Renal pelvis (tissue), 12 donors: ENCODE measurements at places on chromosomes 4 and X. TPM values are rescaled to one million over a fixed set of nuclear protein-coding genes. Genes with fewer than 3 reads are reported as not detected.

The CCKAR gene
- not detected for polyA plus RNA-seq

The TEX13C gene
- polyA plus RNA-seq = 0.04 TPM

The MAGEC2 gene
- not detected for polyA plus RNA-seq

The ARHGAP24 gene
- 106 TPM for polyA plus RNA-seq

The RAB33A gene
- polyA plus RNA-seq = 0.59 TPM

The SORCS2 gene
- polyA plus RNA-seq = 11.1 TPM

The UGT8 gene
- polyA plus RNA-seq = 63.9 TPM

The RPS6KA6 gene
- 18.1 TPM for polyA plus RNA-seq

The SPACA5 gene
- polyA plus RNA-seq = 0.31 TPM

The ATP8A1 gene
- polyA plus RNA-seq = 31.7 TPM

The TAF9B gene
- polyA plus RNA-seq = 42.4 TPM

The MUC7 gene
- polyA plus RNA-seq = 0.13 TPM

The FABP2 gene
- polyA plus RNA-seq = 0.09 TPM

The SGMS2 gene
- 15.9 TPM for polyA plus RNA-seq

The DUX4 gene
- 0.33 TPM for polyA plus RNA-seq

The PAQR3 gene
- polyA plus RNA-seq = 17.6 TPM

The SLC2A9 gene
- polyA plus RNA-seq = 10.0 TPM

The NIPAL1 gene
- 10.5 TPM for polyA plus RNA-seq

The PACRGL gene
- polyA plus RNA-seq = 30.8 TPM

The GLUD2 gene
- 6.1 TPM for polyA plus RNA-seq

The SPON2 gene
- 14.7 TPM for polyA plus RNA-seq

The SYN1 gene
- polyA plus RNA-seq = 7.4 TPM

The TMEM128 gene
- polyA plus RNA-seq = 44.8 TPM

DNA sequence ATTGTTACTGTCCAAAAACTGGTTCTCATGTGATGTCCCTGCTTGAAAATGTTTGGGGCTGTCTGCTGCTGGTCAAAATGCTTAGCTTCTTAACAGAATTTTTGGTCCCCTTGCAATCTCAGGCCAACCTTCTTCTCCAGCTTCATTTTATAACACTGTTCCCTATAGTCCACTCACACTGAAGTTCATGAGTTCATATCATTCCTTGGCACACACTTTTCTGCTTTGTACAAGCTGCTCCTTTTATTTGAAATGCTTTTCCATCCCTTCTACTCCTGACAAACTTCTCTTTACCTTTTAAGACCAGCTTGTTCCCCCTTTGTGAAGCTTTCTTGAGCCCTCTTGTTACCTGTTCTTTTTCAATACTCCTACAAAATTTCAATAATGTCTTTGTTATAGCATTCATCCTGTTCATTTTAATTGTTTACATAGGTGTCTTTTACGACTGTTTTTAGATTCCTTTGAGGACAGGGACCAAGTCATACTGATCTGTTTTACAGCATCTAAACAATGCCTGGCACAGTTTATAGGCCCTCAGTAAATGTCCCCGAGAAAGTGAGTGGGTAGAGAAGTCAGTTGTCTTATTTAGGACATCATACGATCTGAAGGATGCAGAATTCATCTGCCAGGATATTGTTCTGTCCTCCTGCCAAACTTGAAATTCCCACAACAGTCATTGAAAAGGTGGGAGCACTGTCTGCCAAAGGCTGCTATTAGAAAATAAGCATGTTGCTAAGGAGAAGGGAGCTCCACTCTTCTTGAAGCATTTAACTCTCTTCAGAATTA lies 134.4 kb upstream of the BMPR1B start:
- no peak for DNase-seq

GRCh38 chr4:144589512-144589911 lies 56.4 kb upstream of the HHIP start:
- no peak for DNase-seq

GRCh38 chr4:87848622-87849351 lies 16.0 kb downstream of the MEPE start:
- DNase-seq = peak; percentile 36

GRCh38 chr4:42248972-42249371 lies 96.5 kb upstream of the BEND4 start:
- no peak for DNase-seq

- no peak for DNase-seq
Measured at GRCh38 chrX:20829665-20830491, 544.3 kb upstream of the CNKSR2 start.

- DNase-seq = no peak
Measured at GRCh38 chrX:23782455-23782854, 518 bp upstream of the SAT1 start.

- DNase-seq = no peak
Measured at GRCh38 chrX:53114864-53115549, 21.1 kb downstream of the KANTR start.

DNA sequence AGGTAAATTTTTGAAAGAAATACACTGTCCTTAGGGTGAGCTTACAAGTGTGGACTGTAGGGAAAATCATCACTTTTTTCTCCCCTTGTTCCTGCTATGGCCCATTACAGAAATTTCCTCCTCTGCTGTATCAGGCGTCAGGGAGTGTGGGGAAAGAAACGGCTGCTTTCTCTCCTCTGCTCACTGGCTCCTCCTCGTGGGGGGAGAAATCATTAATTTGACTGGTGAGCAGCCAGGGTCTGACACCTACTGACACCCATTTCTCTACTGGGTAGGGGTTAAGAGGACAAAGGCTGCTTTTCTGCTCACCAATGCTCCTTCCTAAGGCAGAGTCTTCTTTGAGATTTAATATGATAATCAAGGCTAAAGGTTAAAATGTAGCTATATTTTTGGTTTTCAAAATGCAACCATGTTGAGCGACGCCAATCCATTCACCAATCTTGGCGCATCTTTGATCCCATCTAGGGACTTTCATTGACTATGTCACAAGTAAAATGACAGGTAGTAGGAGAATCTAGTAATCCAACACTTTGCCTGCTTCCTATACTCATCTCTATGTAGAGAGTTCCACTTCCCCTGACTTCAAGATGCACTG lies 25.1 kb downstream of the SETD7 start:
- peak; percentile 46 for DNase-seq

- no peak for DNase-seq
Measured at GRCh38 chrX:56813318-56813837, 84.3 kb downstream of the NBDY start.

- no peak for DNase-seq
Measured at GRCh38 chrX:2536141-2536540, 35.4 kb upstream of the DHRSX start.

DNA sequence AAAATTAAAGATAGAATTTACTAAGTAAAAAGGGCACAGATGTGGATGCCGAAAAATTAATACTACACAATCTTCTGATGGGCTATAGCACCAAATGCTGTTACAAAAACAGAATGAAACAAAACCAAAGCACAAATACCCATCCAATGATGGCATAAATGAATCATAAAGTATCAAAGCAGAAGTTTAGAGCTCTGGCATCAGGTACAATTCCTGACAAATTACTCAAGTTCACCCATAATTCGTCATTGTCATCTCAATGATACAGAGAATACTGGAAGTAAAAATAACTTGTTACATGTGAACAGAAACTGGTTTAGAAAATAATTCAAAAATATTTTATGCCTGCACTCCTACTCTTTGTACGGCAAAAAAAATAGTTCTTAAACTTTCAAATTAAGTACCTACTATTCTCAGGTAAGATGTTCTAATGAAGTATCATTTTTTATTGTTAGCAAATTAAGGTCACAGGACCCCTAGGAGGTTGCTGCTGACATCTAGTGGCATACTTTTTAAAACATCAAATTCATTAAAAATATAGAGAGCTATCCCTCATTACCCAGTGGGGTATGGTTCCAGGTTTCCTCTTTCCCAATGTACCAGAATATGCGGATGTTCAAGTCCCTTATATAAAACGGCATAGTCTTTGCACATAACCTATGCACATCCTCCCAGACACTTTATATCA lies 126.1 kb downstream of the INPP4B start:
- DNase-seq = no peak

GRCh38 chrX:129091097-129091496 lies 432.2 kb downstream of the SMARCA1 start:
- DNase-seq = no peak

- DNase-seq = no peak
Measured at GRCh38 chrX:21741869-21742701, 15.8 kb downstream of the SMPX start.

DNA sequence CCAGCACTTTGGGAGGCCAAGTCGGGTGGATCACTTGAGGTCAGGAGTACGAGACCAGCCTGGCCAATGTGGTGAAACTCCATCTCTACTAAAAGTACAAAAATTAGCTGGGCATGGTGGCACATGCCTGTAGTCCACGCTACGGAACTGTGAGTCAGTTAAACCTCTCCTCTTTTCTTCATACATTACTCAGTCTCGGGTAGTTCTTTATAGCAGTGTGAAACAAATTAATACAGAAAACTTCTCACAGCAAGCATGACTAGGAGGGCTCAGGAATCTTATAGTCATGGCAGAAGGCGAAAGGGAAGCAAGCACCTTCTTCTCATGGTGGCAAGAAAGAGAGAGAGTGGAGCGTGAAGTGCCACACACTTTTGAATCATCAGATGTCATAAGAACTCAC lies 358.9 kb downstream of the NLGN4X start:
- no peak for DNase-seq

DNA sequence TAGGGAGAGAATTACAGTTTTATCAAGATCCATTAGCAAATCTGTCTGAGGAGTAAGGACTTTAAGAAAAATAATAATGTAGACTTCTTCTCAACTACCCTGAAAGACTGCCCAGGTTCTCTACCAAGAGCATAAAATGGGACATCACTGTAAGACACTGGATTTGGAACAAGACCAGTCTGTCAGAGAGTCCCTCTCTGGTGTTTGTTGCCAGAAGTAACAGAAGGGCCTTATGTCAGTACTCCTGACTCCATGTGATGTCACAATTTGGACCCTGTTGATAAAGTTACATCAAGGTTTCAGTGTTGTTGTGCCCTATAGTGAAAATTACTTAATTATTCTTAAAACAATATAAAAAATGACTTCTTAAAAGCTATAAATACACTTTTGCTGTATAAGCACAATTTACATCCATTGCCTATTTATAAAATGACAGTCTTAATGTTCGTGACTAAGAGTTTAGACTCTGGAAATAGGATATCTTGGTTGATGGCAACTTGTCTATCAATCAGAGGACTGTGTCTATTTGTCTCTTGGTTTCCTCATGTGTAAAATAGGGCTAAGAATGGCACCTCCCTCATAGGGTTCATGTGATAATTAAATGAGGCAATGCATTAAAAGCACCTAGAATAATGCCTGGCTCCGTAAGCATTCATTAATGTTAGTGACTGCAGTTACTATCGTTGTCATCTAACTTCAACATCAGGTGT lies 57.8 kb downstream of the RS1 start:
- DNase-seq = no peak

DNA sequence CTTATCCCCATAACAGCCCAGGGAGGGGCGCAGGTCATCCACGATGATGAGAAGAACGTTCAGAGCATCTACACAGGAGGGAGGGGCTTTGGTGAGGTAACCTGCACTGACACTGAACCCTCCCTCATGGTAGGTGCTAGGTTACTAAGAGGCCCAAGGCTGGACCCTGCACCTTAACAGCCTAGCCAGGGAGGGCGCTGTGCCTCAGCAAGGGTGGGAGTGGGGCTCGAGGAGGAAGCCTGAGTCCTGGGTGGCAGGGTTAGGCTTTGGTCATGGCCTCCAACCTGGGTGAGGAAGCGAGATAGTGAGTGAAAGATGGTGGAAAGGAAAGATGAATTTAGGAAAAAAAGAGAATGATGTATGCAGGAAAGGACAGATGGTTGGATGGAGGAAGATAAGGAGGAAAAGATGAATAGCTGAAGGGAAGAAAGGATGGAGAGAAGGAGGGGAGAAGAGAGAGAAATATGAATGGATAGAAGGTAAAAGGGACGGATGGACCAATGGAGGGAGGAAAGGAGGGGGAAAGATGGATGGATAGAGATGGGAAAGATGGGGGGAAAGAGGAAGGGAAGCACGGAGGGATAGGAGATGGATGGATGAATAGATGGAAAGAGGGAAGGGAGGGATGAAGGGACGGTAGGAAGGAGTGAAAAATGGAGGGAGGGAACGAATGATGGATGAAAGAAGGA lies 736 bp downstream of the IDS start:
- DNase-seq = no peak

DNA sequence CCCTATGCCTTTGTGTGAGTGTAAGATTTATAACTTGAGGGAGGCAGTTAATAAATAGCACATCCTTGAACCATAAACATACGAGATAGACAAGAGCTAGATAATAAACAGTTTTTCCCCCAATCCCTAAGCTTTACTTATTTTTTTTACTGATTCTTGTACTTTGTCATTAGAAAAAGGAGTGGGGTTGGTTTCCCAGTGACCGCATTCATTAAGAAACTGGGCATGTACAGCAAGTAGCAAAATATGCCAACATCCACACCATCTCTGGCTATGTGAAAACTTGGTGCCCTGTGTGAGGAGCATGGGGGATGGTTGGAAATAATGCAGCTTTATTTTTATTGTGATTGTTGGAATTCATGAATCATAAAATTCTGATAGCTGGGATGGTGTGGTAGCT lies 176.2 kb downstream of the CBR4 start:
- DNase-seq = no peak

DNA sequence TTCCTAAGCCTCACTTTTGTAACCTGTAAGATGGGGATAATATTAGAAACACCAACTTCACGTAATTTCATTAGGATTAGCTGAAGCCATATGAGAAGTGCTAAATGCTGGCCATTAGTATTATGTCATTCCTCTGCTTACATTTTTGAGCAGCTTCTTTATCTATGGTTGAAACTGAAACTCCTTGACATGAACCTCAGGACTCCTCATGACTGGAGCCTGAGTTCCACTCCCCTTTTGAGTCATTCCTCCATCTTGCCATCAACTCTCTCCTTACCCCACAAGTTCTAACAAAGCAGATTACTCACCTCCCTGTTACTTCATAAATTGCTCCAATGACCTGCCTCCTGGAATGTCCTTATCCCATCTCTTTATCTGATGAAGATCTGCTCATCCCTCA lies 123.2 kb upstream of the KCNIP4 start:
- no peak for DNase-seq

GRCh38 chr4:55561889-55562288 lies 15.2 kb upstream of the CLOCK start:
- no peak for DNase-seq

DNA sequence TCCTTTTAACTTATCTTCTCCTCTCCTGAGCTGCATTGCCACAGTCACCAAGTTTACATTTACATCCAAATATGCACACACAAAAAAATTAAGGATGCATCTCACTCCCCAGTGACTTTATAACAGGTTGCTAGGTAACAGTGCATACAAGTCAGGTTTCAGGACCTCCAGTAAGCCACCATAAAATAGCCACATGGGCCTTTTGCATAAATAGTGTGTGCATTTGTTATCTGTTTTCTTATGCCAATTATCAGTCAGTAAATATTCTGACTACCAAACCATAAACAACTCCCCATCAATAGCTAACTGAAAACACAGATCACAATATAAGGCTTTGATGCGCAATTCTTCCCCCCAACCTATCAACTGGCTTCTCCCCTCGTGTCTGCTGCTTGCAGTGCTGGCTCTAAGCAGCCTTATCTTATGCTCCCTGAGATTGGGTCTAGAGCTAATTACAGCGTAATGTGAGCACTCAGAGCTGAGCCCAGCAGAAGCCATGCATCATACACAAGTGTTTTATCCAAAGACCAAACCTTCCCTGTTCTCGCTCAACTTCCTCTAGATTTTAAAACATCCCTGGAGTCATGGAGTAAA lies 55.4 kb downstream of the ZNF827 start:
- no peak for DNase-seq

- no peak for DNase-seq
Measured at GRCh38 chr4:138759554-138759902, 256.1 kb upstream of the NOCT start.
